ENCODE measurements at places on chromosomes 5 and 9. TPM values are rescaled to one million over a fixed set of nuclear protein-coding genes. Genes with fewer than 3 reads are reported as not detected.
A peak's percentile ranks its signal among the peaks of the same experiment; 100 is the strongest.

DNA sequence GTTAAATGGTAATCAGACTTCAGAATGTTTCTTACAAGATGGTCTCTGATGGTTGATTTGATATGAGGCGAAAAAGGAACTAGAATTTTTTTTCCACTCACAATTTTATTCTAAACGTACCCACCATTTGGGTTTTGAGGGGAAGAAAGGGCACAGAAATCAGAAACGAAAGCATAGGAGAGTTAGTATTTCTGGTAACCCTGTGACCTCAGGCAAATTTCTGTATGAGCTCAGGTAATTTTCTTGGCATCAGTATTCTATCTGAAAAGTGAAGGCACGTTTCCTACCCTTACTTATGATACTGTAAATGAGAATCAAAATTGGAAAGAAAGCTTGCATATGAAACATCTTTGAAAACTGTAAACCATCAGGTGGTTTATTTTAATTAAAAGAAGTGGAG is 26.5 kb downstream of the TMEFF1 start:
- H3K27me3 ChIP-seq, result peaks cover 16% of the 10 kb centered on the region
- no peaks in the 10 kb centered on the region for H3K4me1 ChIP-seq
- H3K27ac ChIP-seq, result no peak overlapping the region
- no peak overlapping the region for H3K4me3 ChIP-seq
- no peaks in the 10 kb centered on the region for H3K36me3 ChIP-seq
- DNase-seq, result no peak

DNA sequence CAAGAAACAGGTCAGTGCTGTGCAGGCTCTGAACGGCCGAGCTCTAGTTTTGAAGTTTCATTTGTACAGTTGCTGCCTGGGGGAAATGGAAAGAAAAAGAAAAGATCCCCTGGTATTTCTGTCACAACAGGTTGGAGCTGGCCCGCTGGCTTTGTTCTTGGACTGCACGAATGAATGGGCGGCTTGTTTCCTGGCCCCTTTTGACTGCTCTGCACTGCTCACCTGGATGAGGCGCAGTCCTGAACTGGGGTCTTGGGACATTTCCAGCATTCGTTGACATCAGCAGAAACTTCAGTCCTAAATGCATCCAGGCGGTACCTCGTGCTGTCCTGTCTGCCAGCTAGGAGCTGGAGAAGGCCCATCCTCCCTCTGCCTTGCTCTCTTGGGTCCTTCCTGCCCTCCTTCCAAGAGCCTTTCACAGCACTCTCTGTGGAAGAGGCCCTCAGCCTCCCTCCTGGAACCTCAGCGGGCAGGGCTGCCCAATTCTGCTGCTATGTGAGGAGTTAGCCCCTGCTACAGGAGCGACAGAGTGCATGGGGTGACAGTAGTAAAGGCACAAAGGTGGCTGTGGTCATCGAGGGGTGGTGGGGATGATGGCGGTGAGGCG is 189.2 kb downstream of the FSTL4 start:
- no peak overlapping the region for H3K4me3 ChIP-seq
- H3K36me3 ChIP-seq, result no peaks in the 10 kb centered on the region
- no peak for DNase-seq
- no peak overlapping the region for H3K27ac ChIP-seq
- peaks cover 15% of the 10 kb centered on the region for H3K27me3 ChIP-seq

Gene ADRA1B
- total RNA-seq, result not detected

- peak; percentile 90 for DNase-seq
- H3K4me3 ChIP-seq, result peak overlapping the region; percentile 65
- H3K36me3 ChIP-seq, result peaks cover 3% of the 10 kb centered on the region
- H3K4me1 ChIP-seq, result peaks cover 28% of the 10 kb centered on the region
- H3K27ac ChIP-seq, result peak overlapping the region; percentile 80
Observed at GRCh38 chr9:105405514-105406131, 42.2 kb upstream of the FSD1L start.

DNA sequence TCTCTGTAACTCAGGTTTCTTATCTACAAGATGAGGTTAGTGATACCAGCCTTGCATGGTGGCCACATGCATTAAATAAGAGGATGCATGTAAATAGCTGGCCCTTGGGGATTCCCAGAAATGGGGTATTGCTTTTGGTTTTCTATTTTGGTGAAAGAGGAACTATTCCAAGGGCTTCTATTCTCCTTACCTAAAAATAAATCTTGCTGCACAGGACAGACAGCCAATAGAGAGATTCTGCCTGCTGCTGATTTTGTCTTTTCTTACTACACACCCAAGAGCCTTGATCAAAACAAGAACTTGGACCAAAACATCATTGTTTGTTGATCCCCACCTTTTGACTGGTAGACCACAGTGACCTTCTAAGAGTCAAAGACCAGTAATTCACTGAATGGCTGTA is 161.8 kb downstream of the PJA2 start:
- H3K27ac ChIP-seq, result no peak overlapping the region
- H3K4me3 ChIP-seq, result no peak overlapping the region
- no peaks in the 10 kb centered on the region for H3K27me3 ChIP-seq
- no peak for DNase-seq
- no peaks in the 10 kb centered on the region for H3K36me3 ChIP-seq

Gene DNAH5
- not detected for total RNA-seq

GRCh38 chr5:120372899-120373298 is 91.2 kb upstream of the PRR16 start:
- no peak overlapping the region for H3K4me3 ChIP-seq
- DNase-seq, result no peak
- H3K27ac ChIP-seq, result no peak overlapping the region
- H3K4me1 ChIP-seq, result no peaks in the 10 kb centered on the region

Gene PCDHB9
- not detected for total RNA-seq

- H3K4me3 ChIP-seq, result peak overlapping the region; percentile 98
- H3K27ac ChIP-seq, result peak overlapping the region; percentile 93
- no peaks in the 10 kb centered on the region for H3K27me3 ChIP-seq
- DNase-seq, result no peak
Observed at GRCh38 chr9:69036799-69037198, 1.2 kb downstream of the FXN start.

Measured in activated CD4-positive, alpha-beta T cell treated with anti-CD3 and anti-CD28 coated beads, Interleukin-2, amount 10 ng/mL, durations not matched to agents 24 days and 14 days (primary cell).